H1 (cell line): ENCODE measurements at places on chromosomes 13 and 19. TPM values are rescaled to one million over a fixed set of nuclear protein-coding genes. Genes with fewer than 3 reads are reported as not detected.
A peak's percentile ranks its signal among the peaks of the same experiment; 100 is the strongest.

- peak; percentile 95 for DNase-seq
These were observed at the start of the genes TIMM29 and YIPF2 for GRCh38 chr19:10928563-10929401. Gene TIMM29 (plus strand): TSS chr19:10928811. CDS start chr19:10928823, 12 bp downstream. Gene YIPF2 (minus strand): TSS chr19:10928639. CDS start chr19:10928410, 229 bp downstream.

DNA sequence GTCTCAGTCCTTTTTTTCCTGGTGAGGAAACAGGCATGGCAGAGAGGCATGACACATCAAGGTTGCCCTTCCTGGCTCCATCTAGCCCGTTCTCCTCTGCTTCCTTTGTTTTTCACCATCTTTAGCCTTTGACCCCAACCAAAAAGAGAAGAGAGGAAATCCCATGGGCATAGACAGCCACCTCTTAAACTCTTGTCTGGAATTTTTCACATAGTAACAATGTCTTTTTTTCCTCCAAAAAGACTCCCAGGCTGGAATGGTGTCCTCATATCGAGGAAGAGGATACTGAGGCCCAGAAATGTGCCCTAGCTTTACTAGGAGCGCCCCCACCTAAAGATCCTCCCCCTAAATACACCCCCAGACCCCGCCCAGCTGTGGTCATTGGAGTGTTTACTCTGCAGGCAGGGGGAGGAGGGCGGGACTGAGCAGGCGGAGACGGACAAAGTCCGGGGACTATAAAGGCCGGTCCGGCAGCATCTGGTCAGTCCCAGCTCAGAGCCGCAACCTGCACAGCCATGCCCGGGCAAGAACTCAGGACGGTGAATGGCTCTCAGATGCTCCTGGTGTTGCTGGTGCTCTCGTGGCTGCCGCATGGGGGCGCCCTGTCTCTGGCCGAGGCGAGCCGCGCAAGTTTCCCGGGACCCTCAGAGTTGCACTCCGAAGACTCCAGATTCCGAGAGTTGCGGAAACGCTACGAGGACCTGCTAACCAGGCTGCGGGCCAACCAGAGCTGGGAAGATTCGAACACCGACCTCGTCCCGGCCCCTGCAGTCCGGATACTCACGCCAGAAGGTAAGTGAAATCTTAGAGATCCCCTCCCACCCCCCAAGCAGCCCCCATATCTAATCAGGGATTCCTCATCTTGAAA, at the start of gene GDF15:
Gene GDF15, plus strand, starts transcription at position 484 of the 868 bp plus-strand sequence. Its CDS starts 32 bp downstream, at position 516.
- no peak for DNase-seq

DNA sequence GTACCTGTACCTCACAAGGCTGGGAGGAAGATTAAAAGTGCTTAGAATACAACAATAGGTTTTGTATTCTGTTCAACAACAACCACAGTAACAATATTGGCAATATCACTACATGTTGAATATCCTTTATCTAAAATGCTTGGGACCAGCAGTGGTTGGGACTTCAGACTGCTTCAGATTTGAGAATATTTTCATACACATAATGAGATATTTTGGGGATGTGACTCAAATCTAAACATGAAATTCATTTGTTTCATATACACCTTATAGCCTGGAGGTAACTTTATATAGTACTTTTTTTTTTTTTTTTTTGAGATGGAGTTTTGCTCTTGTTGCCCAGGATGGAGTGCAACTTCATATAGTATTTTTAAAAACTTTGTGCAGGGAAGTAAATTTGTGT, 73.9 kb downstream of the USP12 start:
- no peak for DNase-seq

- DNase-seq, result peak; percentile 66
These were observed 2.8 kb downstream of the THAP8 start for GRCh38 chr19:36051236-36051635.

METTL21C gene
- polyA plus RNA-seq, result not detected in 2 replicates
